ENCODE measurements at places on chromosomes 11 and 22.
A peak's percentile ranks its signal among the peaks of the same experiment; 100 is the strongest.

- no peak for DNase-seq
These were observed 21.3 kb downstream of the OR52E1 start for GRCh38 chr11:5090668-5091067.

DNA sequence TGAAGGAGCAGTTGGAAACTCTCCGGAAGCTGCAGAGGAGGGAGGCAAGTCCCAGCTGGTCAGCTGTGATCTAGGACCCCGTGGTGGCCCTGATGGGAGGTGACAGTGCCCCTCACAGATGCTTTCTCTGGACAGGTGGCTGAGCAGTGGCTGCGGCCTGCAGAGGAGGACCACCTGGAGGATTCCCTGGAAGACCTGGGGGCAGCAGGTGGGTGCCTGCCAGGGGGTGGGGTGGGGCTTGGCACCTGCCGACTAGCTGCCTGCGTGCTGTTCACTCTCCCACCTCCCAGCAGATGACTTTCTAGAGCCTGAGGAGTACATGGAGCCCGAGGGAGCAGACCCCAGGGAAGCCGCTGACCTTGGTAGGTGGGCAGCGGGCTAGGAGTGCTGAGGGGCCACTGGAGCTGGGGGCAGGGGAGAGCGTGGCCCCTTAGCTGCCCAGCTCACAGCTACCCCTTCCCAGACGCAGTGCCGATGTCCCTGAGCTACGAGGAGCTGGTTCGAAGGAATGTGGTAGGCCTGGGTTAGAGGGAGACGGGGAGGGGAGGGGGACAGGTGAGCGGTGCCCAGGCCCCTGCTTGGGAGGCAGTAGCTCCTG is 3.1 kb downstream of the SCO2 start:
- DNase-seq: no peak

DNA sequence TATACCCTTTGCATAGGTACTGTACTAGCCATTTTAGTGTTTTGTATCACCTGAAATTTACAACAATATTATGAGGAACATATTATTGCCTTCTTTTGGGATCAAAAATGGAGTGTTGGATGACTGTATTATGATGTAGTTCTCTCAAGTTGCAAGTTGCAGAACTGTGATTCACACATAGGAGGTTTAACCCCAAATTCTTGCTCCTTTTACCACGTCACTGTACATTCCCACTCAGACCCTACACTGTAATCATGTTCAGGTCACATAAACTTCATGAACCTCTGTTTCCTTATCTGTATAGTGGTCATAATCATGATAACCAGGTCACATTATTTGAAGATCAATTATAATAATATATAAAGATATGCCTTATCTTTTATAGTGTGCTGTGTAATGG is 925.1 kb upstream of the TENM4 start:
- no peak for DNase-seq

DNA sequence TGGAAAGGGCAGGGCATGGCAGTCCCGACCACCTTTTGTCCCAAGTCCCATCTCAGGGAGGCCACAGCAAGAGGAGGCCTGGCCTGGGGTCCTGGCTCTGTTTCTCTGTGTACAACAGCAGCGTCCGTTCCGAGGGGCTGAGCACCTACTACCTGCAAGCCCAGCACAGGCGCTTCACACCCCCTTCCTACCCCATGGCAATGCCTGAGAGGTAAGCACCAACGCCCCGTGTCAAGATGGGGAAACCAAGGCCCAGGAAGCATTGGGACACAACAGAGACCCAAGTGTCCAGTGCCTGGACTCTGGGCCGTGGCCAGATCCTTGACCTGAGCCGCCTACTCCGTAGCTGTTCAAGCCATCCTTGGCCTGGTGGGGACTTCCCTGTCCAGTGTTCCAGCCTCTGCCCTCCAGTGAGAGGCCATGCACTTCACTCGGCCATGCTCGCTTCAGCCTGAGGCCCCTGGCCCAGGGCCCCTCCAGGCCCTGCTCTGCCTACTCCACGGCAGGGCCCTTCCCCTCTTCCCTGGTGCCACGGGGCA is 14.3 kb upstream of the TCF20 start:
- no peak for DNase-seq

GRCh38 chr22:45720839-45721378 is 49.3 kb downstream of the ATXN10 start:
- DNase-seq: no peak

DNA sequence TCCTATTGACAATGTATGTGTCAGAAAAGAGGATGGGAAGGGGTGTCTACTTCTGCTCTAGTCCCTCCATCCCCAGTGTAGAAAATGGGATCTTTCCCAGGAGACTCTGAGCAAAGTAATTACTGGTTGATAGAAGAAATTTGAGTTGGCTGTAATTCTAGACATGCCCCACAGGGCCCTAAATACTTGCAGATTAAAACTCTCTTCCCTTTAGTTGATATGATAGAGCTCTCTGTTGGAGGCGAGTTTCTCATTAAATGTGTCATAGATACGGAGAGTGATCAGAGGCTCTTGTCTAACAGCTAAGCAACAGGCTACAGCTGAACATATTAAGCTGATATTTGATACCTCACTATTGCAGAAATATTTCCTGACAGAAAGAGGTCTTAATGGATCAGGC is 32.9 kb downstream of the OR52E1 start:
- DNase-seq: no peak

- no peak for DNase-seq
These were observed 42.9 kb upstream of the TPBGL start for GRCh38 chr11:75197512-75198277.

- no peak for DNase-seq
These were observed 107.7 kb upstream of the LDLRAD3 start for GRCh38 chr11:35836205-35836604.

DNA sequence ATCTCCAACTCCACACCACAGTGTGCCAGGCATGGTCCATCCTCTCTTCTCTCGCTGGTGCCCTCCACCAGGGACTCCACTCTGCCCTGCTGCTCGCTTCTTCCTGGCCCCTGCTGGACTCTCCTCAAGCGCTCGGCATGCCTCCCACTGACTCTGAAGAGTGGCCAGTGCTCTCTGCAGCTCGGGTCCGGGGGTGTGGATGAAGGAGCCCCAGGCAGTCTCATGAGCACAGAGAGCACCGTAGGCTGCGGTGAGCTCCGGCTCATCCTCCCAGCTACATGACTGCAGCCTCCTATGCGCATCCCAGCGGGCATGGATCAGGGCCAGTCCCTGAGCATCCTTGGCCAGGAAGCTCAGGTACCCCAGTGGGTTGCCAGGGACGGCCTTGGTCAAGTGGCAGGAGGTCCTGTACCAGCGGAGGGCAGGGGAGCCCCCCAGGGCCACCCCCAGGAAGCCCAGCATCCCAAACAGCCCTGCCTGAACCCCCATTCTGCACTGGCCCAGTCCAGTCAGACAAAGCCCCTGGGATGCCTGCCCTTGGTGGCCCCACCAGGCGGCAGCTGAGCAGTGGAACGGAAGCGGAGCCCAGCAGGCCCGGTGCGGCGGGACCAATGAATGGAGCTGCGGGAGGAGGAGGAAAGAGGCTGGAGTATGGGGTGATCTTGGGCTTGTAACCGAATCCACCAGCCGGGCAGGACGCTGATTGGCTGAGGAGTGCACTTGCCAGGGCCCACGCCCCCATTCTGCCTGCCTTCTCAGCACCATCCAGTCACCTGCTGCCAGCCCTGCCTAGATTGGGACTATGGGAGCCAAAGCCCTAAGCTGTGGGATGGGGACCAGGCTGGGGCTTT is at the start of gene PLA2G3:
TSS of gene PLA2G3 (minus strand) at position 643 of the 851 bp plus-strand sequence. CDS start at position 489, 154 bp downstream.
- DNase-seq: no peak

DNA sequence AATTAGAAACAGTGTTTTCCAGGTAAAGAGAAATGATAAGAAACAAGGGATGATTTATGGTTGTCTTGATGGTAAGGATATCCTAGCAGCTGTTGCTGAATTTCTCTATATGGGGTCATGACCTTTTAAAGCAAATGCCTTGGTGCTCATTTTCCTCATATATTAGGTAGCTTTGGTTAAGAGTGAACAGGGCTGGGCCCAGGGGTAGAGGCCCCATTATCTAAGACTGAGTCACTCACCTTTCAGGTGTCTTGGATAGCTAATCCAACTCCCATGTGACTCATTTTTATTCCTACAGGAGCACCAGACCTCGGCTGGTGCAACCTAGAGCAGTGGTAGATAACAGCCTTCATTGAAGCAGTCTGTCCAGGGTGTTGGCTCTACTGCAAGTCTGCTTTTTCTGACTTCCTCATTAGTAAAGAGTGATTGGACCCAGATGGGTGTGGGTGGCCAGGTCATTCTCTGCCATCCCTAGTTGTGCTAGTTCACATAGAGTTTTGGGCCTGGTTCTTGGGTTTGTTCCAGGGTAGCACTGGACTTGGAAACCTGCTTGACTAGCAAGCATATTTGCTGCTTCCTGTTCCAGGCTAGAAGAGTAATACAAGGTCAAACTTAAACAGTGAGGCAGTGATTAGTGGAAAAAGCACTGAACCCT is 37.4 kb downstream of the CTNND1 start:
- no peak for DNase-seq

- no peak for DNase-seq
These were observed 40.9 kb downstream of the ATG13 start for GRCh38 chr11:46658259-46658658.

- DNase-seq: no peak
These were observed 27.3 kb downstream of the STK33 start for GRCh38 chr11:8566613-8567210.

DNA sequence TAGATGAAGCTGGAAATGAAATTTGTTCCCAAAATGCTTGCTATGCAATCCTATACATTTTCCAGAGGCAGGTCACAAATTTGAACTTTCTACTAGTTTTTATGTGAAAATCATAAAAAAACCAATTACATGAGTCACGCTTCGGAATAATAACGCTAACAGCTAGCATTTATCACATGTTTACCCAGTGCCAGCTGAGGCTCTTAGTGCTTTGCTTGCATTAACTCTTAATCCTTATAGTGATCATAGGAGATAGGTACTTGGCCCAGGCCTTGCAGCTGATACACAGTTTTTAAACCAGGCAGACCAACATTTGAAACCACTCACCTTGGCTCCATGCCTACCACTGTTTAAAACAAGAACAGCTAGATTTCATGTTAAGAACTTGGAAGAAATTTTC is 131.8 kb upstream of the RAG2 start:
- no peak for DNase-seq

GRCh38 chr11:36131721-36132397 is 157.4 kb downstream of the COMMD9 start:
- DNase-seq: no peak

- no peak for DNase-seq
These were observed 97.7 kb downstream of the MPPED2 start for GRCh38 chr11:30488304-30488998.

GRCh38 chr22:45905924-45906865 is 70.8 kb downstream of the WNT7B start:
- DNase-seq: no peak

DNA sequence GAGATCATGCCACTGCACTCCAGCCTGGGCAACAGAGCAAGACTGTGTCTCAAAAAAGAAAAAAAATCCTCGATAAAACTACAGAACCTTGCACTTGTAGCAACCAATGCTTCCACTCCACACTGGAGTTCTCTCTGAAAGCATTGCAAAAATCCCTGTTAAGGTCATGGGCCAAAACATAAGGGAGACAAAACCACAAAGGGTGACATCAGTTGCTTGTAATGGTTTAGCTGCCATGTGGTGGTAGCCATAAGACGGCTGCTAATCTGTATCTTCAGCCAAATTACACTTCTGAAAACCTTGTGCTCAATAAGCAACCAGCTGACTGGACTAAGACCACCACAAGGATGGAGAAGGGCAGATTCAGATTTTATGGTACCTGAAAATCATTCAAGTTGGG is 20.6 kb upstream of the TPH1 start:
- no peak for DNase-seq

DNA sequence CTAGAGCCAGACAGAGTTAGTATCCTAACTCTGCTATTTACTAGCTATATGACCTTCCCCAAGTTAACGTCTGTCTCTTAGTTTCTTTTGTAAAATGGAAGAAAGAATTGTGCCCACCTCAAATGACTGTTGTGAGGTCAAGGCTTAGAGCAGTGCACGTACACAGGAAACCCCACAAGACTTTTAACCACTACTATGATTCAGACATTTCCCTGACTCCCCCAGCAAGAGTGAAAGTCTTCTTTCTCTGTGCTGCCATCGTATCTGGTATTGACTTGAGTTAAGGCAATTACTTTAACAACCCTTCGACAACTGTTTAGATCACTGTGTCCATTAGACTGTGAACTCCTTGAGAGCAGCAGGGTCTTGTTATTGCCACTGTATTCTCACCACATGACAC is 2.6 kb upstream of the OR52W1 start:
- DNase-seq: no peak

DNA sequence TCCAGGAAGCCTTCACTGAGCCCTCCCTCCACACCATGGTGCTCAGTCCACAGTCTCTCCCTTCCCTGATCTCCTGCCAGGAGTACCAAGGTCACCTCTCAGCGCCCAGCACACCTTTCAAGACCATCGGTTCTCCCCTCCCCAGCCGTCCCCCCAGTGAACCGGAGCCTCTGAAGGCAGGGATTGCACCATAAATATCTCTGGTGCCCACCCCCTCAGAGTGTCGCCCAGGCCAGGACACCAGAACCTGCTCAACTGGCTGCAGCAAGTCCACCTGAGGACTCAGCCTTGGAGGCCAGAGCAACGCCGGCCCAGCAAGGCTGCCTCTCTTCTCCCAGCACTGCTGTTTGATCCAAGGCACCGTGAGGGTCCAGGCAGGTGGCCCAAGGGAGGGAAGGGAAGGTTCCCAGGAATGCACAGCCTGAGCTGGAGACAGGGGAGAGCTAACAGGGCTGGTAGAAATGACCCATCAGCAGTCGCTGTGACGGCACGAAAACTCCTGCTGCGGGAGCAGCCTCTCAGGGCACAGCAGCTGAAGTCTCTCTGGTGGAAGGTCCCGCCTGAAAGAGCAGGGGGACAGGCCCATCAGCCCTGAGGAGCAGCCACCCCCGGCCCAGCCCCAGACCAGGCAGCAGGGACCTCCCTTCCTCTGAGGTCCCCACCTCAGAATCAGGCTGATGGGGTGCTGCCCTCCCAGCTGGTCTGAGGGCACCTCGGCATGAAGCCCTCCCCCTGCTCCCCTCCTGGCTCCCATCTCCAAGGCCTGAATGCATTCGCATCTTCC is 80.3 kb downstream of the BUD13 start:
- no peak for DNase-seq

- DNase-seq: no peak
These were observed 111.3 kb downstream of the PLEKHA7 start for GRCh38 chr11:16902781-16903378.

GRCh38 chr11:109783840-109784239 is 309.4 kb upstream of the ZC3H12C start:
- DNase-seq: no peak

- DNase-seq: peak; percentile 77
These were observed 670 bp downstream of the LSP1 start for GRCh38 chr11:1853376-1854131.

DNA sequence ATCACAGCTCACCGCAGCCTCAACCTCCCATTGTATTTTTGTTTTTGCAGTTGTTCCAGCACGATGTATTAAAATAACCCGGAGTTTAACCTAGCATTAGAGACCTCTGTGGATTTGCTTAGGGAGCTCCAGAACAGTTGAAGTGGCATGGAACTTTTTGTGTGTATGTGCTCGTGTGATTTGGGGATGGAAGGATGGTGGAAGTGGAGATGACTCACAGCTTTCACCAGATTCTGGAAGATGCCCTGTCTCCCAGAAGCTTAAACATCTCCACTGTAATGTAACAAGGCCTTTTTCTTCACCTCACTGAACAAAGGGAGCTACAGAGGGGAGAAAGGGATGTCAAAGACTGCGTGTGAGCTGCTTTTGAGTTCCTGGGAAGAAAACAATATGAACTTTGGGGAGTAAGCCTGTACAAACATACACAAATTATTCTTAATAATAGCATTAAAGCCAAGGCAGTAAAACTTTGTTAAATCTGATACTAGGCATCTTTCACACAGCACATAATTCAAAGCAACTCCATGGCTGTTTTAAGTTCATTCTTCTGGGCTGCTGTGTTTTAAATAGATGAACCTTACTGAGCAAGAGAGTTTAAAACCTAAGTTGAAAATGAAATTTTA is 226.4 kb downstream of the ADAMTS15 start:
- DNase-seq: no peak

Measured in stimulated activated effector memory CD8-positive, alpha-beta T cell treated with anti-CD3 and anti-CD28 coated beads, Interleukin-12 subunit alpha, Interleukin-12 subunit beta, amount 100 ng/mL, for 72 hours (primary cell).